Pancreas (tissue), 10 donors: ENCODE measurements at places on chromosomes 7 and 10. TPM values are rescaled to one million over a fixed set of nuclear protein-coding genes. Genes with fewer than 3 reads are reported as not detected.

- no peak for DNase-seq
These were observed 78.5 kb downstream of the CREB5 start for GRCh38 chr7:28490831-28491230.

- DNase-seq = no peak
These were observed 49.0 kb downstream of the SKAP2 start for GRCh38 chr7:26815426-26815825.

- DNase-seq = no peak
These were observed 724.0 kb downstream of the GRID1 start for GRCh38 chr10:85642421-85643170.

C7orf57 gene
- total RNA-seq = not detected

HOXA6 gene
- total RNA-seq = not detected

FAM25C gene
- total RNA-seq = not detected

DPYSL4 gene
- total RNA-seq = 2.7 TPM
